ENCODE measurements at places on chromosomes 5 and 9. TPM values are rescaled to one million over a fixed set of nuclear protein-coding genes. Genes with fewer than 3 reads are reported as not detected.

- DNase-seq = peak; percentile 63
These were observed 31.5 kb upstream of the ZFAND5 start for GRCh38 chr9:72396247-72397091.

DNA sequence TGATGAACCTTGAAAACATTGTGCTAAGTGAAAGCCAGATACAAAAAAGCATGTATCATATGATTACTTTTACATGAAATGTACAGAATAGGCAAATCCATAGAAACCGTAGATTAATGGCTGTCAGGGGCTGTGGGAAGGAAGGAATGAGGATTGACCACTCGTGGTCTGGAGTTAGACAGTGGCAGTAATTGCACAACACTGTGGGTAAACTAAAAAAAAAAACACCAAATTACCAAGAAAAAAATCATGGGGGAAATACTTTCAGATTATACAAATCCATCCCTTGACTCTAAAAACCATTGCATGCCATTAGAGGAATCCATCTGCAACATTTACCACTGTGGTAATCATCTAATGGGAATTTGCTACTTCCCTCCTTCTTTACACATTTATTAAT, 140.0 kb downstream of the SIL1 start:
- peak; percentile 40 for DNase-seq

GRCh38 chr5:50699737-50700136, 33.3 kb downstream of the PARP8 start:
- DNase-seq = peak; percentile 9

DNA sequence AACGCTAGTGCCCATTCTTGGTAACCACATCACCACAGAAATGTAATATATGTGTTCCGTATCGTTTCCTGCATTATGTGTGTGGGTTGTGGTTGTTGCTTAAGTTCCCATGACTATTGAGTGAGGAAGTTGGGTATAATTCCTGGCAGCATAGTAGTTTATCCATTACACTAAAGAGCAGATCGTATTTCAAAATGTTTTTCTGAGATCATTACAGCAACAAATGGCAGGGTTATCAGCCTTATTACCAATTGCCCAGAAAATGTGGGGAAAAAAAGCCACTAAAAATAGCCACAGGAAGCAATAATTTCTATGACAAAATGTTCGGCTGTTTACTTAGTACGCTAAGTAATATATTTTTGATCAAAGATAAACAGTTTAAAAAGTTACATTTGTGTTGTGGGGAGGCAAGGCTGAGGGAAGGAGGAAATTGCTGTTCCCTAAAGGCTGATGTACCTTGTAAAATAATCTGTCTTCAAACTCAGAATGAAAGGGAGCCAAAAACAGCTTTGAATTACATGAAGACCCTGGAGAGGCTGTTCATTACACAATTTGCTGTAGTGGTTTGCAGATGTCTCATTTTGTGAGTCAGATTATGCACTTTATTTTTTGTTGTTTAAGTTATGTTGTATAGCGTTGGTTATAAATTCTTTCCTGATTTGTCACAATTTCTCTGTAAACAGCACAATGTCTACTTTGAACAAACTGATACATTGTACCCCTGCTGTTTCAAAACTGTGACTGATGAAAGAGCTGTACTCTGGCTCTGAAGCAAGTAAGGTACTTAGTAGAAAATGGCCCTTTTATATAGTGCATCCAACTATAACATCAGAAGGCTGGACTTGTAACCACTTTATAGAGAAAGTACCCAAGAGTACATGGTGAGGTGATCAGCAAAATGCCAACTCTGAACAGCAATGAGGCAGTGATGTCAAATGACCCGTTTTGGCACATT, 1028.5 kb downstream of the NR2F1-AS1 start:
- peak; percentile 92 for DNase-seq

DNA sequence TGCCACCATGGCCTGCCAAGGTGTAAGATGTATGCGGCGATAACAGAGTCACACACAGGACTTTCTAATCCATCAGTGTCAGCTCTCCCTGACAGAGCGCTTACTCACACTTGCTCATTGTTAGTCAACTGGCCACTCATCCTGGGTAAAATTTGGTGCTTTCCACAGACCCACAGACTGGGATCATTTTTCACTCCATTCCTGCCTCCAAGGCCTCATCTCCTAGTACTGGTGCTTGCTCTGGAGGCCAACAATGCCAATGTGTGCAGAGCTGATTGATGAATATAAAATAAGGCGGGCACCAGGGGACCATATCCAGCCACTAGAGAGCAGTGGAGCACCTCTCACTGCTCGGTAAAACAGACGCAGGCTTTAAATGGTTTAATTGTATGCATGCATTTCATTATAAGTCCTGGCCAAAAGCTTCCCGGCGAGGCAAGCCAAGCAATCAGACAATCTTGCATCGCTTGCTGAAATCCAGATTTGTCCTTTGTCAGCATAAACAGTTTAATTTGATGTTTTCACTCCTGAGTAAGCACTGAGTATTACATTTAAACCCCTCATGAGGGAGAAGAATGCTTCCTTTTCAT, 22.3 kb downstream of the PSMB7 start:
- DNase-seq = peak; percentile 100

DNA sequence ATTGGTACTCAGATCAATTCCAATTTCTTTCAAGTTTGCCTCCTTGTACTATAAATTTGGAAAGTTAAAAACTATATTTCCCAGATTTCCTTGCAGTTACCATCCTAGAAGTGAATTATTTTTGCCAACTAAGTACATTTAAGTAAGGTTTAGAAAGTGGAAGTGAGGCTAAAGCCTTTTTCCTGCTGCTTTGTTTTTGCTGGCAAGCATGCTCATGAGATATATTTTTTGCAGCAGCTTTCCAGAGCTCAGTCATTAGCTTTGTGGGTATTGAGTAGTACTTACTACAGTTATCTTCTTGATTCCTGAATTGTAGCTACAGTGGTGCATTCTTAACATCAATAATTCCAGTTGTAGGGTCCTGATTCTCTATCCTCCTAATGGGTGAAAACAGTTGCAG, 3.5 kb upstream of the BTF3 start:
- DNase-seq = no peak

DNA sequence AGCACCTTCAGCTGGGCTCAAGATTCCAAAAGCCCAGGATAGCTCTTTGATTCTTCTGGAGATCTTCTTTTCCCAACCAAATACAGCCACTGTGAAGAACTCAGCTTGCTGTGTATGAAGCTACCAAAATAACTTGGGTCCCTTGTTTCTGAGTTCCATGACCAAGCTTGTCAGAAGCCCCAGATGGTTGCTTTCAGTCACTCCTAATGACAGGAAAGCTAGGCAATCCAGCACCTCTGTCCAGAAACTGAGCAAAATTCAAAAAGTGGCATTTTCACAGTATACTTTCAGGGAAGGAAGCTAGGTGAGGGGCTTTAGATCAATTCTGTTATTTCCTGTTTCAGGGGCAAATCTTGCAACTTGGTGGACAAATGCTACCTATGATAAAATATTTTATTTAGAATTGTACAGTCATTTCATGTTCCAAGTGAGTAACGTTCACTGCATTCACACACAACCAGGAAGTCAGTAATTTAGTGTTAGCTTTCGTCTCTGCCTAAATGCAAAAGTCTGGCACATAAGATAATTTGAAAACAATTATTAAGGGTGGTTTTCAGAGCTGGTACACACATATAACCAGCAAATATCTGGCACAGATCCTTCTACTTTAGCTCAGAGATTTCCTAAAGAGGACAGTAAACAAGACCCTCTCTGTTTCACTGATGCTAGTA, 330.1 kb downstream of the GLIS3 start:
- peak; percentile 36 for DNase-seq

DNA sequence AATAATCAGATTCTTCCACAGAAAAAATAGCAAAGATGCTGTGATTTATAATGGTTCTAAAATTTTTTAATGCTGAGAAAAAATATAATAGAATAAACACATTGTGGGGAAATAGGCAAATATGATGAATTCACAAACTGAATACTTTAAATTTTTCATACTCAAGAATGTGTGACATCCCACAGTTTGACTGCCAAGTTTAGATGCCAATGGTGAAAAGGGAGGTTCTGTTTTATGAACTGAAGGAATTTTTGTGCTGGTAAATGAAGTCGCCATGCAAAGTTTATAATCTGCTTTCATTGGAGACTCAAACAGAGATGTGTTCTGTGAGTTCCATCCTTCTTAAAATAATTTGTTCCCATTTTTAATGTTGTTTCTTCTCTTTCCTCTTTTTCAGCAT, 367.5 kb upstream of the ADAMTS16 start:
- DNase-seq = no peak

The SYK gene
- not detected for total RNA-seq

The DNAI1 gene
- total RNA-seq = not detected

The CATSPER3 gene
- not detected for total RNA-seq

The MAMDC2 gene
- 3.4 TPM for total RNA-seq

The PAEP gene
- total RNA-seq = not detected

The GLDC gene
- total RNA-seq = 0.39 TPM

The ZFP2 gene
- not detected for total RNA-seq

The SYNPO gene
- 5.6 TPM for total RNA-seq

The SLC2A6 gene
- 14.6 TPM for total RNA-seq

The DYNC2I2 gene
- 137 TPM for total RNA-seq

The NEUROG1 gene
- not detected for total RNA-seq

The STPG3 gene
- total RNA-seq = not detected
